ENCODE measurements at places on chromosomes 13 and 19.
A peak's percentile ranks its signal among the peaks of the same experiment; 100 is the strongest.

DNA sequence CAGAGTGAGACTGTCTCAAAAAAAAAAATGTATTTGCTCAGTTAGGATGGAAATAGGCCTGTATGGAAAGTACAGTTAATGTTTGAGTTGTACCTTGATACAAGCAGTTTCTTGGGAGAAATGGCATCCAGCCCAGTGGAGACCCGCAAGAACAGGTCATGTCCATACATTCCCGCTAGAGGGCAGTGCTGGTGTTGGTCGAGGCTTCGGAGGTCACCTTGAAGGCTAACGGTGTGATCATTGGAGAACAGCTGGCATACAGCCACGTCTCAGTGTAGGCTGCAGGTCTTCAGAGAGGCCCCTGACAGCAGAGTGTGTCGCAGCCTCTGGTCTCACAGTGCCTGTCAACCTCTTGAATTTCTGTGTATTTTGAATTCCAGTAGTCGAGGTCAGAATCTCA lies 7.5 kb downstream of the ZNF610 start:
- DNase-seq, result peak; percentile 27

DNA sequence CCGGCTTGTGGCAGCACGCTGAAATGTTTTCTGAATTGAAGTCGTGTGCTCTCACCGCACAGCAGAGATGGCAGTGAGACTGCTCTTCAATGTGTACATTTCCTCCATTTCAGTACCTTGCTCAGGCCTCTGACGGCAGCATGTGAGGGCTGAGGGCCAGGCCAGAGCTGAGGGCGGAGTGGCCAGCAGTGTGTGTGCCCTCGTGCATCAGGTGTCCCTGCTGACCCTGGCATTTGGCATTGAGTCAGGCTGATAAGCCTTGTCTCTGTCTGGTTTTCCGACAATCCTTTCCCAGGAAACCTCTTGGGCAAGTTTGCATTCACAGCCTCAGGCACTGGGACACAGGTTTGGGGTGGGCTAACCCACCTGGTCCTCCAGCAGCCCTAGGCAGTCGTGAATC lies 62.3 kb downstream of the EFNB2 start:
- DNase-seq, result no peak

GRCh38 chr19:46466536-46467196 lies 4.7 kb downstream of the PNMA8A start:
- DNase-seq, result no peak

GRCh38 chr13:27869436-27870095 lies 50.2 kb upstream of the PDX1 start:
- no peak for DNase-seq

DNA sequence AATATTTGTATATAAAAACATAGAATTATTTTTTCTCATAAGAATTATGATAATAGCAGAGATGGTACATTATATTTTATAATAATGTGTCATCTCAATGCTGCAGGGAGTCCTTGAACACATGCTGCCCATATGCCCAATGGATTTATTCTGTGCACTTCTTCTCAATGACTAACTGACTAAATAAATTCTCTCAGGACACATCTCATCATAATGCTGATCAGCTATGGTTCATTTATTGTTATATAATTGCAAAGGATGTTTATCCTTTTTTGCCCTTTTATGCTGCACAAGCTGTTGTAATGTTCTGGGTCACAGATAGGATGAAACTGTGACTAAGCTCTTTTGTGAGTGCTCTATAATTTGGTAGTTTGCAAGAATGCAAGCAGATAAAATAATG lies 1273.3 kb upstream of the ATXN8OS start:
- DNase-seq, result no peak

DNA sequence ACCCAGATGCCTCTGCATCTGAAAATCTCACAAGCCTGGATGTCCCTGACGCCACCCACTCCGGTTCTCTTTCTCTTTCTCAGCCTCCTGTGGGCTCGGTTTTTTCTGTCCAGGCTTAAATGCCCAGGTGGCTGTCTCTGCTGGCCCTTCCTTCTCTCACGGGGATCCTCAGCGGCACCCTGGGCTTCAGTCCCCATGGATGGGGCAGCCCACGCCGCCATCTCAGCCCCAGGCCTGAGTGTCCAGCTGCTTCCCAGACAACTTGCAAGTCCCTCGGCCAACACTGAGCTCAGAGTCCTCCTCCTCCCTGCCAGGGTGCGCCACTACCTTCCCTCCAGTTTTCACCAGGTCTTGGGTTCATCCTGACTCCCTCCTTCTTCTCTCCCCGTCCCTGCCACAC lies 6.4 kb downstream of the FBN3 start:
- DNase-seq, result no peak

GRCh38 chr13:113650731-113651148 lies 7.3 kb downstream of the ATP4B start:
- no peak for DNase-seq

DNA sequence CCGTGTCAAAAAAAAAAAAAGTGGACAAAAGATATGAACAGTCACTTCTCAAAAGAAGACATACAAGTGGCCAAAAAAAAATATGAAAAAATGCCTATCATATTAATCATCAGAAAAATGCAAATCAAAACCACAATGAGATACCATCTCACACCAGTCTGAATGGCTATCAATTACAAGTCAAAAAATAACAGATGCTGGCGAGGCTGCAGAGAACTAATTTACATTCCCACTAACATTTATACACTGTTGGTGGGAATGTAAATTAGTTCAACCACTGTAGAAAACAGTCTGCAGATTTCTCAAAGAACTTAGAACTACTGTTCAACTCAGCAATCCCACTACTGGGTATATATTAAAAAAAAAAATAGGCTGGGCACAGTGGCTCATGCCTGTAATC lies 26.5 kb upstream of the FOXO1 start:
- DNase-seq, result no peak

- no peak for DNase-seq
Measured at GRCh38 chr13:71879129-71879535, 12.1 kb upstream of the DACH1 start.

- no peak for DNase-seq
Measured at GRCh38 chr13:94162289-94162688, 317.2 kb downstream of the DCT start.

GRCh38 chr13:51849145-51850101 lies 4.4 kb upstream of the TMEM272 start:
- DNase-seq, result no peak

DNA sequence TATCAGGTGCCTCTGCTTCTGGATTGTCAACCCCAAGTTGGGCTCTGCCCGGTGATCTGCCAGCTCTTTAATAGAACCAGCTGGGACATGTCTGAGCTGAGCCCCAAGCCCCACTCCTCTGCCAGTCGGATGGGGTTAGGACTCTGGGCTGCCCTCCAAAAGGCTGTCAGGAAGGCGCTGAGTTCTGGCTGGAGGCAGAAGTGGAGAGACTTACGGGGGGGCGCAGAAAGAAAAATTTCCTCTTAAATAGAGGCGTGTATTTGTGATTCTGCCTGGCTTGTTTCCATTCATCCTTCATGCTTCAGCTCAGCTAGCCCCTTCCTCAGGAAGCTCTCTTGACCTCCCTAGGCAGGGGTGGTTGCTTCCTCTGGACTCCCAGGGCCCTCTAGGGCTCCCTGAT lies 985 bp upstream of the KCNK6 start:
- no peak for DNase-seq

- DNase-seq, result no peak
Measured at GRCh38 chr13:38421590-38422560, 72.2 kb downstream of the UFM1 start.

- no peak for DNase-seq
Measured at GRCh38 chr13:61258185-61258584, 157.5 kb downstream of the PCDH20 start.
